A549 (cell line): ENCODE measurements at places on chromosomes 1 and 21. TPM values are rescaled to one million over a fixed set of nuclear protein-coding genes. Genes with fewer than 3 reads are reported as not detected.

DNA sequence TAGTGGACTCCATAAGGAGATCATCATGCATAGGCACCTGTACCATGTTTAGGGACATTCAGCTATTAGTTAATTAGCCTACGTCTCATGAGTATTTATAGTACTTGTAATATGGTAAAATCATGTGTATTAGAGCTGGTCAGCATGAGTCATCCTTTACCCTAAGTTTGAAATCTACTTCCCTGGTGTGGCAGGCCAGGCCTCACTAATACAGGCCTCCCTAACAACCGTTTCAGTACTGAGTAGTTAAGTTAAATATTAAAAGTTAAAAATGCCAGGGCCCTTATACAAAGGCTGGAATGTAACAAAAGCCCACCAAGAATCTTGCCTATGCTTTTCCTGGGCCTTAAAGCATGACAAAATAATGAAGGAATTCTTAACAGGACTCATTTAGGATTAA lies 356.3 kb upstream of the DPYD start:
- DNase-seq: peak; percentile 49

- DNase-seq: no peak
Measured at GRCh38 chr1:28229089-28229488, 3.7 kb downstream of the DNAJC8 start.

Gene UTS2
- not detected in 3 replicates for polyA plus RNA-seq

DNA sequence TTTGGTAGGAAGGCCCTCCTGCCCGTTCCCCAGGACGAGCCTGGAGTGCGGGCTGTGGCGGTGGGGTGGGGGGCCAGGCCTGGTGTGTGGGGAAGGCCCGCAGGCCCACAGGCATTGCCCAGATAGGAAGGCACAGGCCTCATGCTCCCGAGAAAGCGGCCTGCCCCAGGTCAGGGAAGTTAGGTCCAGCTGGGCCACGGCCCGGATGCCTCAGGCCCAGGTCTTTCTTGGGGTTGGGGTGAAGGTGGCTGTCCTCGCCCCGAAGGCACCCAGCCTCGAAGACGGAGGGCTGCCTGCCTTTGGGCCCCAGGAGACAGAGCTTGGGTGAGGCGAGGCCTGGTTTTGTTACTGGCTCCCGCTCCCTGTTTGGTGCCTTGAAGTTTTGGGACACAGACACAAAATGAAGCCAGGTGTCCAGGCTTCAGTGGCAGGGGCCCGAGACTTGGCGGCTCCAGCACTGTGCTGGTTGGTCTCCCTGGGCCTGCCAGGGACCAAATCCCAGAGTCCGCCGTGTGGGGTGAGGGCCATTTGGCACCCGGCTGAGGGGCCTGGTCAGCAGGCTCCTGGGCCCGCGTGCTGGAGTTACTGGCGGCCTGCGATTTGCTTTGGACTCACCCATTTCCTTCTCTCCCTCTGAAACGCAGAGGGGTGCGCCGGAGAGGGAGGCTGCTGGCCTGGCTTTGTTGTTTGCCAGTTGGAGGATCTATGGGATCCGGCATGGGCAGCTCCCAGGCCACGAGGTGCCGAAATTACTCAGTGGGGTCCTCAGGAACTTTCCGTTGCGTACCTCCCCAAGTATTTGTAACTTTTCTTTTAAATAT lies 2.0 kb downstream of the SKI start:
- DNase-seq: peak; percentile 43

Gene TNFRSF4
- polyA plus RNA-seq: not detected in 3 replicates

GRCh38 chr1:30058970-30059369 lies 664.4 kb downstream of the MATN1 start:
- DNase-seq: peak; percentile 69

DNA sequence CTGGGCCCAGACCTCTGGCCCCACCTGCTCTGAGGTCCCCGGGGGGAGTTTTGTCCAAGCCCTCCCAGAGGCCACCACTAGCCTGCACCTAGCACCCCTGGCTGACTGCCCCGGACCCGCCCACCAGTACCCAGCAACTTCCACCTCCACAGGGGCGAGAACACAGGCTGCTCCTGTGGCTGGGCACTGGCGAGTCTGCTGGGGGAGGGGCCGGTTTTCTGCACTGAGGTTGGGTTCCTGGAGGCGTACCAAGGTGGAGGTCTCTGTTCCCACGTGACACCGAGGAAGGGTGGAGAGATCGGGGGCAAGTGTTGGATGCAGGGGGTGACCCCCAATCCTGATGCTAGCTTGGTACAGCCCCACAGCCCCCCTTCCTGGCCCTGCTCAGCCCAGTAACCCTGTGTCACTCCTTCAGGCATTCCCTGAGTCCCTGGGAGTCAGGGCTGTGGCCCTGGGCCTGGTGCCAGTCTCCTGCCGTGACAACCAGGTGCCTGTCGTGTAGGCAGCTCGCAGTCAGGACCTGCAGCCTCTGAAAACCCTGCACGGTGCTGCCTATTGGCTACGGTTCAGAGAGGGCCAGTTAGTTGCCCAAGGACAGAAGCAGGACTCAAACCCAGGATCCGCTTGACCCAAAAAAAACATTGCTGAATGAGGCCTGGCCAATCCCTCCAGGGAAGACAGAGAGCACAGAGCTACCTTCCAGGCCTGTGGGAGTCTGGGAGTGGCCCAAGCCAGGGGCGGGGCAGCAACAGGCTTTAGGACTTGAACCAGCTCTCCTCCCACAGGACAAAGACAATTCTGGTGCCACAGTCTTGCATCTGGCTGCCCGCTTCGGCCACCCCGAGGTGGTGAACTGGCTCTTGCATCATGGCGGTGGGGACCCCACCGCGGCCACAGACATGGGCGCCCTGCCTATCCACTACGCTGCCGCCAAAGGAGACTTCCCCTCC lies 3.1 kb downstream of the ESPN start:
- no peak for DNase-seq

DNA sequence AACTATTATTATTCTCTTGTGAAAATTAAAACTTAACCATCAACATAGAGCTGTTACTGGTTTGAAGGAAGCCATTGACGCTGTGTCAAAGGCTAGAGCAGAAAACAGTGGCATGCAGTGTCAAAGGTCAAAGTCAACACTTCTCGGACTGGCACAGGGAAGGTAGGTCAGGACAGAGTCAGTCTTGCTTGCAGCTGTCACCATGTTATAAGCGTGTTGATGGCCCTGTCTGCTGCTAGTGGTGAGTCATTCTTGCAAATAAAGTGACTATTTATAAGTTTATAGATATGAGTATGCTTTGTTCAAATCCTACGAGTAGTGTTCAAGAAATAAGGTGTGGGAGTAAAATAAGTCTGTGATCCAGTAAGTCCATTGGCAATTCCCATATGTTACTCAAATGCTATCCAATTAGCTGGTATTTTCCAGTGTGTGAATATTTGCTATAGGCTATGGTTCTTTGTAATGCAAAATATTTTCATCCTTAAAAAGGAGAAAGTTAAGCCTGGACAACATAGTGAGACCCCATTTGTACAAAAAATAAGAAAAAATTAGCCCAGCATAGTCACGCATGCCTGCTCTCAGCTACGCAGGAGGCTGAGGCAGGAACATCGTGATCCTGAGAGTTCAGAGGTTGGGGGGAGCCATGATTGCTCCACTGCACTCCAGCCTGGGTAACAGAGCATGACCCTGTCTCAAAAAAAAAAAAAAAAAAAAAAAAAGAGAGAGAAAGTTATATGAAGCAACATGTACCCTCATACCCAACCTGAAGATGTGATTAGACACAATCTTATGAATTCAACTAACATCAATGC lies 26.3 kb upstream of the TINAGL1 start:
- no peak for DNase-seq

DNA sequence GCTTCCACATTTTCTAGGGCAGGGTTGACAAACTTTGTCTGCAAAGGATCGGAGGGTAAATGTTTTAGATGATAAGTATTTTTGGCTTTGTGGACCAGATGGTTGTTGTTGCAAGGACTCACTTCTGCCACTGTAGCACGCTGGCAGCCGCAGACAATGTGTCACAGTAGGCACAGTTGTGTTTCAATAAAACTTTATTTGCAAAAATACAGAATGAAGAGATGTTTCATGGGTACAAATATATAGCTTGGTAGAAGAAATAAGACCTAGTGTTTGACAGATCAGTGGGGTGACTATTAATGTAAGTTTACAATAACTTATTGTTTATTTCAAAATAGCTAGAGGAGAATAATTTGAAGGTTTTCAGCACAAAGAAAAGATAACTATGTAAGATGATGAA lies 127.8 kb downstream of the GRIK3 start:
- DNase-seq: no peak

- DNase-seq: no peak
Measured at GRCh38 chr1:52190500-52191252, 48.8 kb downstream of the ZFYVE9 start.

Gene RGSL1
- not detected in 3 replicates for polyA plus RNA-seq

- no peak for DNase-seq
Measured at GRCh38 chr21:28230559-28230958, 762.1 kb downstream of the LTN1 start.

GRCh38 chr21:45304945-45305344 lies 17.2 kb upstream of the POFUT2 start:
- DNase-seq: no peak

GRCh38 chr1:3924186-3924824 lies 24.2 kb upstream of the C1orf174 start:
- no peak for DNase-seq

GRCh38 chr1:180165509-180166435 lies 11.1 kb downstream of the QSOX1 start:
- DNase-seq: no peak

Gene MAP1LC3C
- polyA plus RNA-seq: 0.13 to 0.21 TPM (median 0.16 TPM) in 3 replicates
